ENCODE measurements at places on chromosomes 3 and 15. TPM values are rescaled to one million over a fixed set of nuclear protein-coding genes. Genes with fewer than 3 reads are reported as not detected.

DNA sequence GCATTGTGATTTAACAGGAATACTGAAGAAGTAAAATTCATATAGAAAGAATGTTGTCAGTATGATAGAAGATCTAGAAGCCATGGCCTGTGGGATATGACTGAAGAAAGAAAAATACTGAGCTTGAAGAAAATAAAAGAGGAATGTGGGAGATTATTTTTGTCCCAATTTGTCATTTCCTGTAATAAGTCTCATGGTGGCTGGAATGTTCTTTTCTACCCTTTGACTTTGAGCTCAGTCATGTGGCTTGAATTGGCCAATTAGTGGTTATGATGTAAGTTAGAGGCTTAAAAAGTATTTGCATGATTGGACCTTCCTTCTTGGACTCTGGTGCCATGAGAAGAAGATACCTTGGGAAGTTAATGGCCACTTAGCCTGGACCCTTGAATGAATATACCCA, 14.1 kb downstream of the APH1B start:
- no peaks in the 10 kb centered on the region for H3K27me3 ChIP-seq
- H3K4me1 ChIP-seq = no peaks in the 10 kb centered on the region
- no peak overlapping the region for H3K4me3 ChIP-seq
- no peak for DNase-seq

- H3K4me1 ChIP-seq = no peaks in the 10 kb centered on the region
- no peak overlapping the region for H3K27ac ChIP-seq
- H3K27me3 ChIP-seq = no peaks in the 10 kb centered on the region
- H3K36me3 ChIP-seq = no peaks in the 10 kb centered on the region
- no peak for DNase-seq
These were observed 34.0 kb downstream of the MRPL46 start for GRCh38 chr15:88433046-88433685.

GRCh38 chr3:107236655-107237337, 140.4 kb upstream of the CCDC54 start:
- no peaks in the 10 kb centered on the region for H3K36me3 ChIP-seq
- no peak overlapping the region for H3K27ac ChIP-seq
- no peaks in the 10 kb centered on the region for H3K27me3 ChIP-seq
- H3K4me3 ChIP-seq = no peak overlapping the region
- DNase-seq = no peak

DNA sequence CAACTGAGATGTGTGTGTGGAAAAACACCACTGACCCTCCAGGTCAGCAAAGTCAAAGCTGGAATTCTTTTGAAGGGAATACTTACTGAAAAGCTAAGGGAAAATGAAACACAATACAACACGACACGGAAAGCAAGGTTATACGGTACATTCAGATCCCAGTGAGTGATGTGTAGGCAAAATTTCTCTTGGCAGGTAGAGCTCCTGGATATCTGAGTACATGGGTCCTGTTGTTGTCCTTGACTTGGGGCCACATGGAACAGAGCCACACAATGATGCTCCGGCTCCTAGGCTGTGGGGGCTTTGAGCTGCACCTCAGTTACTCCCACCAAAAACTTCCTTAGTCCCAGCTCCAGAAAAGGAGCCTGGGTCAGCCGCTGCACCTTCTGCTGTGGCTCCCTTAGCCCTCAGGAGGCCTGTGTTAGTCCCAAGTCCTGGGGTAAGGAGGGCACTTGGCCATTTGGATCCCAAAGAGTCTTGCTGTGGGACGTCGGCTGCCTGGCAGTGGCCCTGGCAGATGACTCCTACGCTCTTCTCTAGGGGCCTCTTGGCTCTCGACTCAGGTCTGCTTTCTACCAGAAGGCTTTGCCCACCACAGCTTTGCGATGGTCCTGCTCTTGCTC, 95.6 kb downstream of the ADCY5 start:
- H3K36me3 ChIP-seq = no peaks in the 10 kb centered on the region
- H3K4me1 ChIP-seq = peaks cover 4% of the 10 kb centered on the region
- H3K27me3 ChIP-seq = no peaks in the 10 kb centered on the region
- H3K4me3 ChIP-seq = no peak overlapping the region
- no peak for DNase-seq
- no peak overlapping the region for H3K27ac ChIP-seq

DNA sequence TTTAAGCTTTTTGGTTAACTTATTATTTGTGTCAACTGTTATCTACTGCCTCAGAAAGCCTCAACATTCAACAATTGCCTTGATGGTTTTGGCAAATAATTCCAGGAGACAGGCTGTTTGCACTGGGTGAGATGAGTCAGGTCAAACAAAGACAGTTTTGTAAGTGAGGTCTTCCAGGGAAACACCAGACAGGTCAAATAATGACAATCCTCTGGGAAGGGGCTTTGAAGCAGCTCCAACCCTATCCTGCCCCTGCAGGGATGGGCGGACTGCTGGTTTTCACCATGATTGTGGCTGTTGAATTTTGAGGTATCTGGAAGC, 79.4 kb upstream of the PRR23E start:
- no peaks in the 10 kb centered on the region for H3K27me3 ChIP-seq
- no peak for DNase-seq
- H3K27ac ChIP-seq = no peak overlapping the region
- no peaks in the 10 kb centered on the region for H3K4me1 ChIP-seq

GRCh38 chr3:42216302-42216701, 49.7 kb downstream of the CCK start:
- no peak overlapping the region for H3K4me3 ChIP-seq
- H3K36me3 ChIP-seq = no peaks in the 10 kb centered on the region
- H3K27me3 ChIP-seq = no peaks in the 10 kb centered on the region
- DNase-seq = no peak

Gene EOGT
- polyA plus RNA-seq = 22.7 TPM

GRCh38 chr3:38000965-38001455, 10.4 kb downstream of the VILL start:
- peak; percentile 34 for DNase-seq
- H3K4me1 ChIP-seq = peaks cover 7% of the 10 kb centered on the region
- H3K27ac ChIP-seq = no peak overlapping the region
- no peak overlapping the region for H3K4me3 ChIP-seq
- no peaks in the 10 kb centered on the region for H3K36me3 ChIP-seq

DNA sequence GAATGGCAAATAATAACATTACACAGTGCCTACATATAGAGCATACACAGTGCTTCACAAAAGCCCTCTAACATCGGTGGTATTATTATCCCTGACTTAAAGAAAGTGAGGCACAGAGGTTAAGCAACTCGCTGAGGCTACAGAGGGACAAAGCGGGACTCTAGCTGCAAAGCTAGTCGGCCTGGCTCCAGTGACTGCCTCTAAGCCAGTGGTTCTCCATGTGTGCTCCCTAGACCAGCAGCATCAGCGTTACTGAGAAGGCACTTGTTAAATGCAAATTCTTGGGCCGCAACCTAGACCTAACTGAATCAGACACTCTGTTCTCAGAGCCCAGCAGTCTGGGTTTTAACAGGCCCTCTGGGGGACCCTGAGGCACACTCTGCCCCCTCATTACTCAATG, 33.1 kb upstream of the LIPC start:
- H3K4me3 ChIP-seq = no peak overlapping the region
- H3K27ac ChIP-seq = no peak overlapping the region
- H3K36me3 ChIP-seq = no peaks in the 10 kb centered on the region
- no peaks in the 10 kb centered on the region for H3K4me1 ChIP-seq

DNA sequence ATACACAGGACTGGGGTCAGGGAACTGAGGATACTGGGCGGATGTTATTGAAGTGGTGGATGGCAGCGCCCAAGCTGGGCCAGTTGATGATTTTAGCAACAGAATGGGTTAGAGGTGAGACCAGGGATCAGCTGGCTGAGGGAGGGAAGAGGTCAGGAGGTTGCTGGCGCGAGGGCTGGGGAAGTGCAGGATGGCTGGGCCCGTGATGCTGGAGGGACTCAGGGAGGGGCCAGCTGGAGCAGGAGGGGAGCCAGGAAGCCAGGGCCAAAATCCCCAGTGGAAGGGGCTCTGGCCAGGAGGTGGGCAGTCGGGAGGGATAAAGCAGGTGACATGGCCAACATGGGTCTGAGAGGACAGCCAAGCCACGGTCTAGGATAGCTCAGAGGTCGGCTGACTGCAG, 178.0 kb downstream of the NSMCE3 start:
- no peaks in the 10 kb centered on the region for H3K4me1 ChIP-seq
- no peak overlapping the region for H3K4me3 ChIP-seq
- H3K36me3 ChIP-seq = no peaks in the 10 kb centered on the region
- no peak overlapping the region for H3K27ac ChIP-seq

- H3K27ac ChIP-seq = no peak overlapping the region
- H3K36me3 ChIP-seq = no peaks in the 10 kb centered on the region
- H3K27me3 ChIP-seq = no peaks in the 10 kb centered on the region
- no peak for DNase-seq
- H3K4me1 ChIP-seq = no peaks in the 10 kb centered on the region
These were observed 334.6 kb downstream of the GABRB3 start for GRCh38 chr15:26438316-26438715.

Gene SLCO2A1
- 23.6 TPM for polyA plus RNA-seq

- no peaks in the 10 kb centered on the region for H3K27me3 ChIP-seq
- no peak overlapping the region for H3K27ac ChIP-seq
- no peak for DNase-seq
- no peak overlapping the region for H3K4me3 ChIP-seq
- no peaks in the 10 kb centered on the region for H3K4me1 ChIP-seq
These were observed 44.3 kb upstream of the SLC24A5 start for GRCh38 chr15:48076454-48076853.

DNA sequence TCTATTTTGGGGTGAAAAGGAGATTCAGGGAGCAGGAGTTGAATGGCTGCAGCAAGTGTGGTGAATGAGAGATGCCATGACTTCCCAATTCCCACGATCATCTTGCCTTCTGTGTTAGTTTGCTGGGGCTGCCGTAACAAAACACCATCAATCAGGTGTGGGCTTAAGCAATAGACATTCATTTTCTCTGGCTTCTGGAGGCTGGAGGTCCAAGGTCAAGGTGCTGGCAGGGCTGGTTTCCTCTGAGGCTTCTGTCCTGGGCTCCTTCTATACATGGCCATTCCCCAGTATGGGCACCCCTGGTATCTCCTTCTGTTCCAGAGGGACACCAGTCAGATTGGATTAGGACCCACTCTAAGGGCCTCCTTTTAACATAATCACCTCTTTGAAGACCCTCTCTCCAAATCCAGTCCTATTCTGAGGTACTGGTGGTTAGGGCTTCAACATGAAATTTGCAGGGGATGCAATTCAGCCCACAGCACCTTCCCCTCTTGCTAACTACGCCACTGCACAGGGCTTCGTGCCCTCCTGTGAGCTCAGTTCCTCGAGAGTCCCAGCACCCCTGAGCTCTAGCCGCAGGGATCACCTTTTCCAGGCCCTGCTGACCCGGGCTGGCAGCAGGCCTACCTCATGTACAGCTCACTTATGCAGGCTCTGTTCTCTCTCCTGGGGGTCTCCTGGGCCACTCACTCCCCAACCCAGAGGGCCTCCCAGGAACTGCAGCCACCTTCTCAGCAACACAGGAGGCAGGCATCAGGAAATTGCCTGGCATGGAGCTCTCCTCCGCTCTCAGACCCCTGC, 37.3 kb upstream of the SLC6A11 start:
- DNase-seq = no peak
- no peak overlapping the region for H3K4me3 ChIP-seq
- no peak overlapping the region for H3K27ac ChIP-seq
- no peaks in the 10 kb centered on the region for H3K4me1 ChIP-seq

DNA sequence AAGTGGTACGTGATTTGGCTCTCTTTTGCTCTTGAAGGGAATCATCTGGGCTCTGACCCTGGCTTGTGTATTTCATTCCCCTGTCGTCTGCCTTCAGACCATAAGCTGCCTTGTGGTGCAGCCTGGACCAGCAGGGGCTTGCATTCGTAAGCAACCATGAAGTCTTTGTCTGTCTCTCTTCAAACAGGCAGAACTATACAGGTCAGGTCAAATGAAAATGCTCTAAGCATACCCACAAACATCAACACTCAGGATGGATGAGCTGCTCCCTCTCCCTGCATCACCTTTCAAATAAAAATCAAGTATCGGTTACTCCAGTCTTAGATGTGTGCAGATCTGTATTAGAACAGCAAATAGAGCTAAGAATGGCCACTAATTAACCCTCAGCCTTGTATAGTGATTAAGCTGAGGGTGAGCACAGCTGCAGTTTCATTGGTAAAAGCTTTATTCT, 268.6 kb upstream of the UBE2E1 start:
- no peaks in the 10 kb centered on the region for H3K4me1 ChIP-seq
- H3K27ac ChIP-seq = no peak overlapping the region
- H3K36me3 ChIP-seq = no peaks in the 10 kb centered on the region
- DNase-seq = no peak
- H3K4me3 ChIP-seq = no peak overlapping the region
- no peaks in the 10 kb centered on the region for H3K27me3 ChIP-seq

DNA sequence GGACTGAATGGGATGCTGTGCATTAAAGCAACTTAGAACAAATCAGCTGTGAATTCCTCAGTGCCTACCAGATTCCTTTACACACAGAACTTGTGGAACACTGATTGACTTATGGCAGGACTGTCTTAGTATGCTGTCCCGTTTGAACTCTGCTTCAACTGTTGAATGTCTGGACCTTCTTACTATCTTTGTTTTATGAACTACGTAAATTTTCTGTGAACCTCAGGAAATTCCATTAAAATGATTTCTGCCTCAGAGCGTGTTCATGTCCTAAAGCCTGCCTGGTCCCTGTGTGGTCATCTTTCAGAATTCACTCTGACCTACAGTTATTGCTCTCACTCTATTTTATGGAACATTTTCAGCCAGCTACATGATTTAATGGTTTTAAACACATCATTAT, 29.4 kb upstream of the FBN1 start:
- H3K4me3 ChIP-seq = no peak overlapping the region
- H3K4me1 ChIP-seq = no peaks in the 10 kb centered on the region
- no peak for DNase-seq
- no peak overlapping the region for H3K27ac ChIP-seq
- H3K27me3 ChIP-seq = no peaks in the 10 kb centered on the region
- H3K36me3 ChIP-seq = no peaks in the 10 kb centered on the region

Gene SLC22A14
- polyA plus RNA-seq = 0.55 TPM

GRCh38 chr15:34855413-34855812, 60.1 kb upstream of the ACTC1 start:
- no peaks in the 10 kb centered on the region for H3K36me3 ChIP-seq
- no peak overlapping the region for H3K4me3 ChIP-seq
- no peak for DNase-seq
- peaks cover 3% of the 10 kb centered on the region for H3K4me1 ChIP-seq

- no peak overlapping the region for H3K4me3 ChIP-seq
- H3K36me3 ChIP-seq = no peaks in the 10 kb centered on the region
- no peak overlapping the region for H3K27ac ChIP-seq
- no peak for DNase-seq
- no peaks in the 10 kb centered on the region for H3K4me1 ChIP-seq
These were observed 73.3 kb downstream of the SLC24A1 start for GRCh38 chr15:65695081-65695480.

Gene HYAL1
- 4.4 TPM for polyA plus RNA-seq

DNA sequence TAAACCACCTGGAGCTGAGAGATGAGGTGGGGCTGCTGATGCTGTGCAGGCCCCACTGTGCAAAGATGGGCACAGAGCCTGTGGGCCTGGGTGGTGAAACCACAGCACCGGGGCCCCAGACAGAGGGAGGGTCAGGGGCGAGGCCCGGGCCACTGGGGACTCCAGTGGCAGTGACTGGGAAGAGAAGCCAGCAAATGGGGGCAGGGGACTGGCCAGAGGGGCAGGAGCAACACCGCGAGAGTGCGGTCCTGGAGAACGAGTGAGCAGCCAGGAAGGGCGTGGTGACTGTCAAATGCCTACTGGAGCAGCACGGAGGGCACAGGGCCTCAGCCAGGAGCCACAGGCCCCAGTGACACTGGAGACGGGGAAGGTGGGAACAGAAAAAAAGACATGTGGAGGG, 39.8 kb downstream of the HCN4 start:
- DNase-seq = no peak
- no peaks in the 10 kb centered on the region for H3K36me3 ChIP-seq
- H3K4me3 ChIP-seq = no peak overlapping the region
- no peaks in the 10 kb centered on the region for H3K27me3 ChIP-seq

Gene ZNF619
- polyA plus RNA-seq = 9.2 TPM

Gene PLAAT1
- 1.9 TPM for polyA plus RNA-seq

All from ovary (tissue), 10 donors.